ENCODE measurements at places on chromosomes 16 and 17.

GRCh38 chr16:23160574-23160973, 11.3 kb upstream of the USP31 start:
- DNase-seq, result no peak

DNA sequence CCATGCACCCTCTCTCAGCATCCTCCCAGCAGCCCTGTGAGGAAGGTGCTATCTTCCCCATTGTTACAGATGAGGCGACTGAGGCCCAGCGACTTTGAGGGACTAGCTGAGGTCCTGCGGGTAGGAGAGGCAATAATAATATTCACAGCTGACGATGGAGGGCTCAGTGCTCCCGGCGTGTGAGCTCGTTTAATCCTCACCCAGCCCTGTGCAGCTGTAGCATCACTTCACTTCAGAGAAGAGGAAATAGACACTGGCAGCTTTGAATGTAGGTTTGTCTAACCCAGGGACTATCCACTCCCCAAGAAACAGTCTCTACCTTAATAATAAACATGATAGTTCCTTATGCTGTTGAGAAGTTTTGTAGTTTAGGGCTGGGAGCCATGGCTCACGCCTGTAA, 21.6 kb downstream of the LASP1 start:
- DNase-seq, result no peak

- DNase-seq, result no peak
Observed at GRCh38 chr17:46020023-46020761, 21.1 kb downstream of the STH start.

DNA sequence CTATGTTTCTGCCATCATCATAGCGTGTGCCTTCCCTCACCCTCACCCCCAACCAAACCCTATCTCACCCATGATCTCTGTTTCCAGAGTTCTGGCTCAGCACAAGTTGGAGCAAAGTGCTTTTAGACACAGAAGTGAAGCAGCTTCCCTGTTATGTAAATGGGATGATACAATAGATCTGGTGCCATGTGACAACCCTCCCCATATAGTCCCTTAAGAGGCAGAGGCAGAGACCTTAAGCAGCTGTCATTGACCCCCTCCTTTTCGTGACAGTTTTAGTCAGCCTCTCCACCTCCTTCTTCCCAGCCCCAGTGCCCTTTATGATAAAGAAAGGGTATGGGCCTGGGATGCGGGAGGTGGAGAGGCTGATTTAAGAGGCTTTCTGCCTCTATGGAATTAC, 40.3 kb upstream of the MED13 start:
- DNase-seq, result no peak

DNA sequence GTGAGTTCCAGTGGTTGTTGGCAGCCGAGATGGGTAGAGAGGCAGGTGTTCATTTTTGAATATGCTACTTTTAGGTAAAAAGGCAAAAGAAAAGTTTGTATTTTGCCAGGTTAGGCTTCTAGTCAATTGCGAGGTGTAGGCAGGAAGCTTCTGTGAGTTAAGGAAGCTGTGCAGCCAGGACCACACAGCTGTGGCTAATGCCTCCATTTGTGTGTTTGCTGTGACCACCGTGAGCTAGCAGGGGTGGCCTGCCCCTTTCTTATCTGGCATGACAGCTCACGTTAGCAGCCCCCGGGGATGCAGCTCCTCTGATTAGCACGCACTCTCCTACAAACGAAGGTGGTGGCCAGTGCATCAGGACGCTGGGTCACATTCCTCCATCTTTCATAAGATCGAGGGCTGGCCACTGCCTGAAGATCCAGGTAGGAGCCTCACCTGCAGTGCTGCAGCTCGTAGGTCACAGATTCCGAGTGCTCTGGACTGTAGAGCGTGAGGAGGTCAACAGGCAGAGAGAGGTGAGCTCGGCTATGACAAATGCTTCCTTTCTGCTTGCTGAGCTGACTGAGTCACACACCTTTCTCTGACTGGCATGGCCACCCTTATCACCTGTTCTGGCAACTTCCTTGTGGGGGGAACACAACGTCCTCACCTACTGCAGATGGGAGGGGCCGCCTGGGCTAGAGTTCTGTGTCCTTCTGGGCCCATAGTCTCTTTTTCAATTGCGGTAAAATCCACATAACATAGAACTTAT, 244.4 kb downstream of the HS3ST3B1 start:
- no peak for DNase-seq

DNA sequence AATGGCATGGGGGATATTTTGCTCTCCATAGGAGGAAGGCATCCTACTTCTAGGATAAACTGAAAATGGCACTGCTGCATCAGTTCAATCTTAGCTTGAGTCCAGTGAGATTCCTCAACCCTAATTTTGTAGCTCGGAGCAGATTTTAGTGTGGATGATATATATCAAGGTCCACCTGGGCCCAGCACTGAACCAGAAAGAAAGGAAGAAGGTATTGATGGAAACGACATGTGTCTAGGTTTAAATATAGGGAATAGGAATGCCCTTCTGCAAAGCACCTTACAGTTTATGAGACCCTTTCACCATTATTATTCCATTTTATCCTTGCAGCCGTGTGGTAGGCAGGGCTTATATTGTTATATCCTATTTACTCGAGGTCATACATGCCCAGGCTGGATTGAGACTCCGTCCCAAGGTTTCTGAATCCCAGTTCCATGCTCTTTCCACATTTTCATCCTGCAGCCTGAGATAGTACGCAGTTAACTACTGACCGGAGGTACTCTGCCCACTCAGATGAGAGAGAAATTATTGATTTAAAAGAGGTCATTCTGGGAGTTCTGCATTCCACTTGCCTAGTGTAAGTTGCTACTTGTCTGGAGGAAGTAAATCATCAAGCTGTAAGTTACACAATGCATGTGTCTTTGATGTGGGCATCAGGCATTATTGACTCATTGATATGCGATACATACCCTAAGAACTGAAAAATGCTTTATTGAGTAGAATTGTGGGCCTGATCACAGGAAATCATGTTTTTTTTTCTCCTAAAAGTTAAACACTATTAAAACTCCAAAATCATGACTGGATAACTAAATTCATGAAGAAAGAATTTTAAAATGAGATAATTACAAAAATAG, 10.1 kb downstream of the KRT39 start:
- peak; percentile 96 for DNase-seq

GRCh38 chr16:74570412-74571301, 36.3 kb downstream of the GLG1 start:
- no peak for DNase-seq

DNA sequence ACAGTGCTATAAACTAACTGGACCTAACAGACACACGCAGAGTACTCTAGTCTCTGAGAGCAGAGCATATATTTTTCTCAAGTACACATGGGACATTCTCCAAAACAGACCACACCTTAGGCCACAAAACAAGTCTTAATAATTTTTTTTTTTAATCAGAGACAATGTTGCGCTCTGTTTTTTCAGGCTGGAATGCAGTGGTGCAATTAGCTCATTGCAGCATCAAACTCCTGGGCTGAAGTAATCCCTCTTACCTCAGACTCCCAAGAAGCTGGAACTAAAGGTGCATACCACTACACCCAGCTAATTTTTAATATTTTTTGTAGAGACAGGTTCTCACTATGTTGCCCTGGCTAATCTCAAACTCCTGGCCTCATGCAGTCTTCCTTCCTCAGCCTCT, 37.7 kb downstream of the ULK2 start:
- no peak for DNase-seq

GRCh38 chr16:72400257-72401083, 228.5 kb upstream of the PMFBP1 start:
- peak; percentile 71 for DNase-seq

DNA sequence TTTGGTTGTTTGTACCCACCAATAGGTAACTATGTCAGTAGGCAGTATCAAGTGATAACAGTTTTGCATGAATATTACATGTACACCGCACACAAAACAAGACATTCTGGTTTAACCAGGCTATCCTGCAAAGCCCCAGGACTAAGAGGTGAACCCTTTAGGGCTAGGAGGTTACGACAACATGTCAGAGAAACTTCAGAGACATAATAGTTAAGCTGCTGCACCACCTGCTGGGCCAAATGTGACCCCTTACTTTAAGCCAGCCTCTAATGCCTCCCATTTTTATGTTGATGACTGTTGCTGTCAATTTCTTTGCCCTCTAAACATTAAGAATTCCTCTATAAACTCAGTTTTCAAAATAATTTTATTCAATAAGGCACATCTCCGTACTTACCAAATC, 15.4 kb downstream of the SRP68 start:
- no peak for DNase-seq

DNA sequence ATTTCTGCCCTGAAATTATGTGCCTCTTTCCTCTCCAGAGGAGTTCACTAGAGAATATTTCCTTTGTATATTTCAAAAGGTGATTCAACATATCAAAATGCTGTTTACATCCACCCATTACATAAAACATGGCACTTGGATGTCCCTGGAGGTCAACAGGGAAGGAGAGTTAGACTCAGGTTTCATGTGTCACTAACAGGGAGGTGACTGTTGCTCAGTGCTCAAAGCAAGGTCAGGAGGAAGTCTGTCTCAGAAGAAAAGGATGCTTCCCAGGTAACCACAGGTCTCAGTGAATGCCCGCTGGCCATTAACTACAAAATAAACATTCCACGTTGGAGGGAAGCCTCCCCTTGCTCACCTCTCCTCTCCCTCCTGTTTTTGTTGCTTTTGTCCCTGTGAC, 198.6 kb downstream of the AXIN2 start:
- DNase-seq, result no peak

- DNase-seq, result no peak
Observed at GRCh38 chr17:27551701-27552248, 79.2 kb upstream of the LGALS9 start.

DNA sequence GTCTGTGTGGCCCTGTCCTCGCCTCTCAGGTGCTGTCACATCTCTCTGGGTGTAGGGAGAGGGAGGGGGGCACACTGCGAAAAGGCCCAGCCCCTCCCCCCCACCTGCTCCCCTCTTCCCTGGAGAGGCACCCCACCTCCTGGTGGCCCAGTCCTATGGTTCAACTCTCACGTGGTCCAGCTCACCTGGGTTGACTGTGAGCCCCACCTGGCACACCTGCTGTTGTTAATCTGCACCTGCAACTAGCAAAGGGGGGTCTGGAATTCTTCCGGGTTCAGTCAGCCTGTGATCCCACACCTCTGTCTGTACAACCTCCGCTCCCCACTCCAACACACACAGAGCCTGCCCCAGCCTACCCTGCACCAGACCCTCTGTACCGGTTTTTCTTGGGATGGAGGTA, 2.0 kb upstream of the SYNGR2 start:
- no peak for DNase-seq

- no peak for DNase-seq
Observed at GRCh38 chr17:17298108-17298507, 5.1 kb upstream of the NT5M start.

DNA sequence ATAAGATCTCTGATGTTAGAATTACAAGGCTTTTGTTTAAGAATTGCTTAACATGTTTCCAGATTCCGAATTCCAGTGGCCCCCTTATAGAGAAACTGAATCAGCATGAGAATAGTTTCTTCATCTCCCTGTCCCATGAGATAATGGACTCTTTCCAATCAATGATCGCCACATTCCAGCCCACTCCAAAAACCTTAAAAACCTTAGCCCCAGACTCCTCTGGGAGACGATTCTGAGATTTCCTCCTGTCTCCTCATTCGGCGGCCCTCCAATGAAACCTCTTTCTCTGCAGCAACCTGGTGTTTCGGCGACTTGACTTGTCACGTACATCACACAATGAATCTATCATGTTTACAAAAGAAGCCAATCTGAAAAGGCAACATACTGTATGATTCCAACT, 197.1 kb upstream of the PSMD7 start:
- DNase-seq, result no peak

- no peak for DNase-seq
Observed at GRCh38 chr16:86934581-86935375, 356.4 kb downstream of the FOXL1 start.

DNA sequence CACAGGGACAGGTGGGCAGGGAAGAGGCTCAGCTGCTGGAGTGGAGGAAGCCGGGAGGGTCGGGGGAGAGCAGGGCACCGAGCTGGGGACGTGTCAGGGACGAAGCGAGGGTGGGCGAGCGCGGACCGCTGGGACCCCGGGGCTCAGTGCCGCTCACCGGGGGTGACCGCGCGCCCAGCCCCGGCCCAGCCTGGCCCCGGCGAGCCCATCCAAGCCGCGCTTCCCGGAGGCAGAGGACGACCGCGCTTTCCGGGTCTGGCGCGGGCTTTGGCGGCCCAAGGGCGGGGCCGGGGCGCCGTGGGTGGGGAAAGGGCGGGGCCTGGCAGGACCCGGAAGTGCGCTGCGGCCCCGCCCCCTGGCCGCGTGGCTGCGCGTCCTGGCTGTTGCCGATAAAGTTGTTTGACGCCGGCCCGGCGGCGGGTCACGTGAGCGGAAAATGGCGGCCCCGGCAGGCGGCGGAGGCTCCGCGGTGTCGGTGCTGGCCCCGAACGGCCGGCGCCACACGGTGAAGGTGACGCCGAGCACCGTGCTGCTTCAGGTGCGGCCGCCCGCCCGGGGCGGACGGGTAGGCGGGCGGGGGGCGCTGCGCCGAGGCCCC, at the start of gene ASPSCR1:
Gene ASPSCR1 (plus strand): TSS at position 419 of the 598 bp plus-strand sequence. CDS start 18 bp downstream, at position 437.
- DNase-seq, result peak; percentile 90

- no peak for DNase-seq
Observed at GRCh38 chr17:14444915-14445314, 144.0 kb downstream of the HS3ST3B1 start.

- DNase-seq, result no peak
Observed at GRCh38 chr17:1375615-1376014, 24.4 kb downstream of the YWHAE start.

GRCh38 chr17:78644224-78644623, 67.0 kb upstream of the DNAH17 start:
- no peak for DNase-seq

Measured in astrocyte of the spinal cord (primary cell).